Activated CD4-positive, alpha-beta T cell treated with anti-CD3 and anti-CD28 coated beads for 24 hours (primary cell): ENCODE measurements at places on chromosomes 3 and 15.

DNA sequence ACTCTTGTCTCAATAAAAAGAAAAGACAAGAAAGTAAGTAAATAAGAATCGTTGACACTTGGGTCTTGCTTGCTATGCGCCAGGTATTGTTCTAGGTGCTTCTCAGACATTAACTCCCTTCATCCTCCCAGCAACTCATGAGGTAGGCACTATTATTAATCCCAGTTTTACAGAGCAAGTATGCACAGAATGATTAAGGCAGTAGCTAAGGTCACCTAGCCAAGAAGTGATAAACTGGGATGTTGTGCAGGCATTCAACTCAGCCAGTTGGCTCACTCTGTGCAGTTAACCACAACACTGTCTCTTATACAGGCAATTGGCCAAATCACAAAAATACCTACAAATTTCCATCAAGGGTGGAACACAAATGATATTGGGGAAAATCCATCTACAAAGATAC lies 1.7 kb upstream of the C3orf33 start:
- no peak for DNase-seq

GRCh38 chr15:93640411-93640962 lies 551.5 kb upstream of the RGMA start:
- no peak for DNase-seq

- DNase-seq, result no peak
Measured at GRCh38 chr15:58362262-58362922, 69.4 kb upstream of the LIPC start.

- no peak for DNase-seq
Measured at GRCh38 chr3:129526121-129526900, 2.1 kb upstream of the RHO start.

DNA sequence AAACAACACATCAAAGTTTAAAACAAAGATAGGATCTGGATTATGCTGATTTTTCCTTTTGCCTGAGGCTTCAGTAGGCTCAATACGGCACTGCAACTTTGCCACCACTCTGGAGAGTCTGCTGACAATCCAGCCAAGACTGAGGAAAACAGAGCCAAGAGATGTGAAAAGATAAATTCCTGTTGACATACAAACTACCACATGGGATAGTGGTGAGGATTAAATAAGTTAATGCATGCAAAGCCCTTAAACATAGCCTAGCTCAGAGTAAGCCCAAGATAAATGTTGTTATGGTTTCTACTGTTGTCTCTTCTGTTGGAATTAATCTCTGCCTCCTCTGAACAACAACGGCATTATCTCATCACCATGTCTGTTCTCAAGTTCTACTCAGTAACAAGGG lies 245.9 kb upstream of the LMCD1 start:
- DNase-seq, result no peak

- DNase-seq, result no peak
Measured at GRCh38 chr15:89401631-89402517, 67.2 kb upstream of the POLG start.

GRCh38 chr3:187943677-187944389 lies 198.6 kb upstream of the BCL6 start:
- no peak for DNase-seq

DNA sequence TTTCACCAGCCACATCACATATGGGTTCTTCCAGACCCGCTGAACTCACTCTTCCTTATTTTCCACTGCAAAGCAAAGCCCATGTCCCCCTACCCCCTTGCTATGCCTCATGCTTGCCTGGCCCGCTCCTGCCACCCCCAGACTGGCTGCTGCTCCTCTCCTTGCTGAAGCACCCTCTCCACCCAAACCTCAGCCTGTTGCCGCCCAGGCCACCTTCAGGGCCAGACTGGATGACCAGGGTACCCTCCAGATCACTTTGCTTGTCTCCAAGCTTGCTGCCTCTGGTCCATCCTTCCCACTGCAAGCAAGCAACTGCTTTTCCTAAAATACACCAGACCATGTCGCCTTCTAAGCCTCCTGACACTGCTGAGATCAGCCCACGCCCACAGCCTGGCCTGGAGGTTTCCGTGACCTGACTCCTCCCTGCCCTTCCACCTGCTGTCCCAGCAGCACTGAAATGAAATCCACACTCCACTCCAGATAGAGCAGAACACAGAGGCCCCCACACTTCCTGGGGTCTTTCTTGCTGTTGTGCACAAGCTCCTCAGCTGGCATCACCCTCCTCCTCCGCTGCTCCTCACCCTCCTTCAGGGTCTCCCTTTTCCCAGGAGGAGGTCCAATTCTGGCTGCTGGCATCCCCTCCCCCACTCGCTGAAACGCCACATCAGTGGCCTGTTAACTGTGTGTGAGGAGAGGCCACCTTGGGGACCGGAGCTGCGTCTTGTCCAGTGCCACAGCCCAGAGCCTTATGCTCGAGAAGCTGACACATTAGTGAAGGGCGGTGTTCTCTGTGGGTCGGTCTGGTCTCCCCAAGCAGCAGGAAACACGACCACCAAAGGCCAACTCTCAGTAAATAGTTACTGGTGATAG lies 99.1 kb downstream of the ADCY5 start:
- DNase-seq, result no peak

GRCh38 chr3:15359677-15360397 lies 27.5 kb upstream of the SH3BP5 start:
- DNase-seq, result no peak

DNA sequence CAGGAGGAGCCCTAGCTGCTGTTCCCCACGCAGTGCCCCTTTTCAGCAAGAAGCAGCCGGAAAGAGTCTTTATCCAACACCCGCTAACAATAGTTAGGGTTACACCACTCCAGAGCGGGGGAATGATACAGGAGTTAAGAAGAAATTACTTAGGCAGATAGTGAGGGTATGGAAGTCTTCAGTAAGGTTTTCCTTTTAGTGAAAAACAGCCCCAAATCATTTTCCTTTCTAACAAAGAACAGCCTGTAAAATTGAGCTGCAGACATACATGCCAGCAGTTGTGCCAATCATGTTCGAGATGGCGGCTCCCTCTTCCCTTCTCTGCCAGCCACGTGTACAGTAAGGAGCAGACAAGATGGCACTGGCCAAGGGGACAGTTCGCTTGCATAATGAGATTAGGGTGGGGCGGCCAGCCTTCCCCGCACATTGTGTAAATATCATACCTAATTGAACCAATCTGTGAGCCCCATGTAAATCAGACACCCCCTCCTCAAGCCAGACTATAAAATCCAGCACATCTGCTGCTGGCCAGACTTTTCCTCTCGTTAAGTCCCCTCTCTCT lies 18.5 kb upstream of the SENP5 start:
- no peak for DNase-seq

GRCh38 chr15:34651997-34652725 lies 68.7 kb upstream of the GOLGA8B start:
- no peak for DNase-seq

DNA sequence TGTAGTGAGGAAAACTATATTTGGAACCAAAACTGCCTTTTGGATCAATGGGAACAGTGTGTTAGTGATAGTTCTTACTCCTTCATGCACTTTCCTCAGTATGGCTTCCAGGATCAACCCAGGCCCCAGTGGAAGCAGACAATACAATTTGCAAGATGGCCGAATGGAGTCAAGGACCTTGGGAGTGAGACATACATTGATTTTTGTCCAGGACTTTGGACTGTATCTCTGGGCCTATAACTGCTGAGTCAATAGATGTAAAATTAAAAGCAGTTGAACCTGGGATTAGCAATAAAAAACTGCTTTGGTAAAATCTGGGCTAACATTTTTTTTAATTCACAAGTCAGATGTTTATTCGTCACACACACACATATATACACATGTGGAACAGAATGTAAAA lies 1.8 kb downstream of the ARRDC4 start:
- no peak for DNase-seq

DNA sequence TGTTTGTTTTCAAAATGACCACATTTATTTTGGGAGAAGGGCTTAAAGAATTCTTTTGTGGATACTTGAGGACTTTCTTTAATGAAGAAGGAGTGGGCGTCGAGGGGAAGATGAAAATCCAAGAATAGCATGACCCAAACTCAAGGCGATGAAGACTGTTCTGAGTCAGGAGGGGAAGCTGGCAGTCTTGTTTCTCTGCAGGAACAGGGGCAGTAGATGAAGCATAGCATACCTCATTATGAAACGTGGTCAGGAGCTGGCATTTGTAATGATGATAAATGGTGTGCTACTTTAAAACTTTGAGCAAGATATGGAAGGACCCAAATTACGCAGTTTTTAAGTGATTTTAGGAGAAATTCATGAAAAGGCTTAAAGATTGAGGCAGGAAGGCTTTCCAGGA lies 549.0 kb downstream of the IGSF11 start:
- no peak for DNase-seq

DNA sequence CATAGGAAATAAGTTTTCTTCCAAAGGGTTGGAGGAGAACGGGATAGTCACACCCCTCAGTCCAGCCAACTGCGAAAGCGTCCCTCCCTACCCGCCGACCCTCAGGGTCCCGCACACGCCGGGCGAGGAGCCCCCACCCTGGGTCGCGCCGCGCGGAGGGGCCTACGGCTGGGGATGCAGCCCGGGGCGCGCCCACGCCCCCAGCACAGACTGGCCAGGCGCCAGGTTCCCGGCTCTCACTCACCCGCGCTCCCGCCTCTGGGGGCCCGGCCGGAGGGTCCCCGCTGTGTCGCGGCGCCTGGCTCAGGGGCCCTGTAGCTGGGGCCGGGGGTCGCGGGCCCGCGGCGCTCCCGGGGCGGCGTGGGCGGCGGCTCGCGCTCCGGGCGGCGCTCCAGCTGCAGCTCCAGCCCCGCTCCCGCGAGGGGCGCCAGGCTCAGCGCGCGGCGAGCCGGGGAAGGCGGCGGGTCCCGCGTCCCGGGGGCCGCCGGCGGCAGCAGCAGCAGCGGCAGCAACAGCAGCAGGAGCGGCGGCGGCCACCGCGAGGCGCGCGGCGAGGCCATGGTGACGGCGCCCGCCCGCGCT lies 375 bp downstream of the HEG1 start:
- no peak for DNase-seq

GRCh38 chr3:53129344-53129743 lies 891 bp downstream of the RFT1 start:
- DNase-seq, result no peak

DNA sequence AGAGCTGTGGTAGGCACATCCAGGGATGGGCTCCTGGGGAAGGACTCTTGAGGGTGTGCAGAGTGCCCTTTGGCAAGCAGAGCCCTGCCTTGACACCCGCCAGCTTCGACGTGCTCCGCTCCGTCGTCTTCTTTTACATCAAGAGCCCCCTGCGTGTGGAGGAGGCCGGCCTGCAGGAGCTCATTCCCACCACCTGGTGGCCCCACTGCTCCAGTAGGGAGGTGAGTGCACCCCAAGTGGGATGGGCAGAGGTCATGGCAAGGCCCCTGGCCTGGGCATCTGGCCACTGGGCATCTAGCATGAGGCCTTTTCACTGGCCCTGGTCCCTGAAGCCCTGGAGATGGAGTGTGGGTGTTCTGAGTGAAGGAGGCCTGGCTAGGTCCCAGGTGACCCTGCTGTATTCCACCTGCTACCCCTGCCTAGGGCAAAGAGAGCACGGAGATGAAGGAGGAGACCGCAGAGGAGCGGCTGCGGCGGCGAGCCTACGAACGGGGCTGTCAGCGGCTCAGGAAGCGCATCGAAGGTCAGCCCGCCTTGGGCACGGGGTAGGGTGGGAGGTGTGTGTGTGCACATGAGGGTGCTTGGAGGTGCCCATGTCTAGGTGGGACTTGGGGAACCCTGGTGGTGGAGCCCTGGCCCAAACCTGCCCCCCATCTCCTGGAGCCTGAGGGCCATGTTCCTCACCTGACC lies 12.2 kb downstream of the RNF123 start:
- no peak for DNase-seq

GRCh38 chr3:39705351-39705900 lies 104.0 kb upstream of the MYRIP start:
- no peak for DNase-seq

DNA sequence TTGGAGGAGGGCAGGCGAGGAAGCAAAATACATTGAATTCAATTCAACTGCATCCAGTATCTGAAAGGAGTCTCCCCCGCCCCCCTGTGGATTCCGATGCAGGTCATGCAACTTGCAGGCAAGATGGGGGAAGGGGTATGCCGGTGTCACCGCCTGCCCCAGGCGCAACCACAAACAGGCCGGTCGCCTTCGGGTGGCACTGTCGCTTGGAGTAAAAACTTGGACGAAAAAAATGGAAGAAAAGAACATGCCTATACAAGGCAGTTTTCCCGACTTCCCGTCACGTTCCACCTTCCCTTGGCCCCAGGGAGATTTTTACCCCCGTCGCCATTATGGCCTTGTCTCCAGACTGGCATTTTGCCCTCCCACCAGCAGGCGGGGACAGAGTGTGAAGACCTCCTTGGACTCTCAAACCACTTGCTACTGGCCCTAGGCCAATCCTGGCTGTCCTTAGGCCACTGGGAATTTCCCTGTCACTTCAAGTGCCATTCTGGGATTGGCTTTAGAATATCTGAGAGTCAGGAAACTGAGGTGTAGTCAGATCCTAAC lies 1.6 kb upstream of the NTRK3 start:
- no peak for DNase-seq

DNA sequence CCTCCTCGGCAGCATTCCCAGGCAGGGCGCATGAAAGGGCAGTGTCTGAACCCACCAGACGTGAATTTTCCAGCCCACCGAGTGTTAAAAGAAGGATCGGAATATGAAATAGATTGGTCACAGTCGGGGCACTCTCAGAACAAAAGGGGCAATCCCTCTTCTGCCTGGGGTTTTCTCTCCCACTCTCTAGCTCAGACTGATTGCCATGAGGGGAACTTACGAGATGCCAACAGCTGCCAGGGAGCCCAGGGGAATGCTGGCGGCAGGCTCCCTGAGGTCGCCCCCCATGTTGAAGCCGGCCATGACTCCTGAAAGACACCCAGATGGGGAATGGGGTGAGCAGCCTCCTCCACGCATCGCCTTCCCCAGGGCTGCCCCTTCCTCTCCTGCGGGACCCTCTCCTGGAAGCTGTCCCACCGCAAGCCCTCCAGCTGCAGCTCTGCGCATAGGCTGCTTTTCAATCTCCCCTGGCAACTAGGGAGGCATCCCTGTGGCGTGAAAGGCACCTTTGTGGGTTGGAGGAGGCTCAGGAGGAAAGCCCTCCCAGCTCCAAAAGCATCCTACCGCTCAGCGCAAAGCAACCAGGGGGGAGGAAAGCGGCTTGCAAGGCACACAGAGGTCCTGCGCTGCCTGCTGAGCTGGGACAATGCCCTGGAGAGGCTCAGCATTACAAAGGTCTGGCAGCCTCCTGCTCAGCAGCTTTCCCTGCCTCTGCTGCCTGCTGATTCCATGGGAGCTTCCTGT lies 64.8 kb upstream of the HEG1 start:
- no peak for DNase-seq

DNA sequence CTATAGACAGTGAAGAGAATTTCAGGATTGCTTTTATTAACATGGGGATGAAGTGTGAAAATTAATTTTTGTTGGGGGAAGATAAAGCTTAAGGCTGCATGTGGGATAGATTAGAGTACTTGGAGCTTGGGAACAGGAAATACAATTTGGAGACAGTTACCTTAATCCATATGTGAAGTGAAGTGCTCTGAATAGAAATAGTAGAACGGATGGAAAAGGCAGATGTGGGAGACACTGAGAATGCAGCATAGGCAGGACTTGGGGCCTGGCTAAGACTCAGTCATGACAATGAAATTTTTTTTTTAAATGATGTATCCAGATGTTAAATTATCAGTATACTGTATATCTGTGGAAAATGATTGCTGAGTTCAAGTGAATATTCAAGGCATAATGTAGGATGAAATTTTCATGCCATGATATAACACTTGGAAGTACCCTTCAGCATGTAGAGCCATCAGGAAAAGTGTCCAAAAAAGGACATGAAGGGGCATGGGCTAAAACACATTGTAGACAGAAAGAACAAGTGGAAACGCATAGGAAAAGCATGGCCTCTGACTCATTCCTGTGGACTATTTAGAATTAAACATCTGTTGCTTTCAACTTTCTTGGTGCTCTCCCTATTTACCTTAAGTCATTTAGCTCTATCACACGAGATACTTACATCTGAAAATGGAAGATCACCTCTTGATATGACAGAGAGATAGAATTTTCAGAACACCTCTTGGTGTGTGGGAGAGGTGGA lies 134.8 kb downstream of the RBMS3 start:
- no peak for DNase-seq
